ENCODE measurements at places on chromosomes 7 and 10. TPM values are rescaled to one million over a fixed set of nuclear protein-coding genes. Genes with fewer than 3 reads are reported as not detected.

NPTX2 gene
- not detected for total RNA-seq

GDI2 gene
- 263 TPM for total RNA-seq

WDR91 gene
- 21.7 TPM for total RNA-seq

REEP3 gene
- 64.8 TPM for total RNA-seq

NRCAM gene
- 20.0 TPM for total RNA-seq

SEMA3A gene
- 4.6 TPM for total RNA-seq

PRSS37 gene
- total RNA-seq = not detected

- no peak for DNase-seq
Observed at GRCh38 chr7:71361451-71362032, 229.6 kb downstream of the GALNT17 start.

DNA sequence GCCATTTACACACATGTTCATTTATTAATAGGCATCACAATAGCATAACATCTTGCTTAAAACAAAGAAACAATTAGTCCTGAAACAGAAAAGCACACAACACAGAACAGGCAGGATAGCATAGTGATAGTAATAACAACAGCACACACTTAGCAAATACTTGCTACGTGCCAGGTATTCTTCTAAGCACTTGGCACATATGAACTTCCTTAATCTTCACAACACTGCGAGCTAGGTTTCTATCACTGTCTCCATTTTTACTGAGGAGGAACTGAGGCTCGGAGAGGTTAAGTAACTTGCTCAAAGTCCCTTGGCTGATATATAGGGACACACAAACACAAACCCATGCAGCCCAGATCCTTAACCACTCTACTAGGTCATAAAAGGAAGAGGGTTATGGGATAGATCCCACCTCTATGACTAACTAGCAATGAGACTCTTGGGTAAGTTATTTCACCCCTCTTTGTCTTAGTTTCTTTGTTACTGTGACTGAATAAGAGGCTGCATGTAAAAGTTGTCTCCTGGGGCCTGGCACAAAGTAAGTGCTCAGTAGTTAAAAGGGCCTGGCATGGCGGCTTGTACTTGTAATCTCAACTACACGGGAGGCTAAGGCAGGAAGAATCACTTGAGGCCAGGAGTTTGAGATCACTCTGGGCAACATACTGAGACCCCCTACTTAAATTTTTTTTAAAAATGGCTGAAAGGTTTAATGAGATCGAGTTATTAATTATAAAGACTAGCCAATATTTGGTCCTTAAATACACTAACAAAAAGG, 181.0 kb upstream of the RHOBTB1 start:
- no peak for DNase-seq

DNA sequence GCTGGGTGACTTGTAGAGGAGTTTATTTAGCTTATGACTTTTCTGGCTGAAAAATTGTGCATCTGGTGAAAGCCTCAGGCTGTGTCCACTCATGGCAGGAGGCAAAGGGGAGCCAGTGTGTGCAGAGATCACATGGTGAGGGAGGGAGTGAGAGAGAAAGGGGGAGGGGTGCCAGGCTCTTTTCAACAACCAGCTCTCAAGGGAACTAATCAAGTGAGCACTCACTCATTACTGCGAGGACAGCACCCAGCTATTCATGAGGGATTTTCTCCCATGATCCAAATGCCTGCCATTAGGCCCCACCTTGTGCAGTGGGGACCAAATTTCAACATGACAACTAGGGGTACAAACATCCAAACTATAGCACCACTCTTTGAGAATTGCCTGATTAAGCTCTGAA, 590.2 kb downstream of the MAGI2 start:
- DNase-seq = no peak

DNA sequence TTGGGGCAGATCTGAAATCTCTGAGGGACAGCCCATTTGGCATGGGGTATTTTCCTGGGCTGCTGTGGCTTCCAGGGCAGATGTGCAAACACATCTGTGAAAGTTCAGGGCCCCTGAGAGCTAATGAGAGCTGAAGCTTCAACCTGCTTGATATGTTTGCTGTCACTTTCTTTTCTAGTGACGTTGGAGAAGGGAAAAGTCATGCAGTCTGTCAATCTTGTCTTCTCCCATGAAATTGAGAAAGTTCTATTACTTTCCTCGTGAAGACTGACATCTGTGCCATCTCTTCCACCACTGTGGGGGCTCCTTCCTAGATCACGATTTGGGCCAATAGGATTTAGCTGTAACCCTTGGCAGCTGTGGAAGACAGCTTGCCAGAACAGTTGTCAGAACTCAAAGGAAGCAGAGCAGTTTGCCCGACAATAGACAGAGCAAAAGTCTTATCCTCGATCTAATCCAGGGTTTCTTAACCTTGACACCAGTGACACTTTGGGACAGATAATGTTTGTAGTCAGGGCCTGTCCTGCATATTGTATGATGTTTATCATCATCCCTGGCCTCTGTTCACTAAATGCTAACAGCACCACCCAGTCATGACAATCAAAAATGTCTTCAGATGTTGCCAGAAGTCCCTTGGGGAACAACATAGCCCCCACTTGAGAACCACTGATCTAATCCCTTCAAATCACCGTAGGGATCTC, 586.5 kb downstream of the LRMDA start:
- DNase-seq = no peak

DNA sequence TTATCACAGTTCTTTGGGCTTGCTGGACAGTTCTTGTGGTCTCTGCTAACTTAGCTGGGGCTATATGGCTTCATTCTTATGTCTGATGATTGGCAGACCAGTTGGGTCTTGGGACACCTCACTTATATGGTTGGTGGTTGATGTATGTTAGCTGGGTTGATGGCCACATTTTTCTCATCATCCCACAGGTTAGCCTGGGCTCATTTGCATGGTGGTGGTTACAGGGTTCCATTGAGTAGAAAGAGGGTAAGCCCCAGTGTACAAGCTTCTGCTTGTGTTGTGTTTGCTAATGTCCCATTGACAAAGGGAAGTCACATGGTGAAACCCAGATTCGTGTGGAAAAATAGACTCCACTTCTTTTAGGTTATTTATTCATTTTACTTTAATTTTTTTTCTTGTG, 40.6 kb downstream of the TMEM60 start:
- DNase-seq = no peak

DNA sequence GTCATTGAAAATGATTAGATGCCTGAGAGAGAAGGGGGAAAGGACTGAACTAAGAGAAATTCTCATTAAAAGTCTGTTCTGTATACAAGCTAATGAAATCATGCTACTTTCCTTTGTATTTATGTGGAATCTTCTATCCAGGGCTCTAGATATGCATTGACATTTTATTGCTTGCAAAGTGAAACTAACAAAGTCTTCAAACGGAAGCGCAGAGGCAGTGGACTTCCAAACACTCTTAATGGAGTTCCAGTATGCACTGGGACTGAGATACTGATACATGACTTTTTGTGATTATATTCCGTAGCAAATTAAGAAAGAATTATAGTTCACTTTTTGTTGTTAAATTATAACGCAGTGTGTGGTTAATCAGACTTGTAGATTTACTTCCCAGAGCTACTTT, 166.8 kb upstream of the TBX20 start:
- DNase-seq = no peak

GRCh38 chr7:20083781-20084180, 133.4 kb downstream of the MACC1 start:
- peak; percentile 55 for DNase-seq

DNA sequence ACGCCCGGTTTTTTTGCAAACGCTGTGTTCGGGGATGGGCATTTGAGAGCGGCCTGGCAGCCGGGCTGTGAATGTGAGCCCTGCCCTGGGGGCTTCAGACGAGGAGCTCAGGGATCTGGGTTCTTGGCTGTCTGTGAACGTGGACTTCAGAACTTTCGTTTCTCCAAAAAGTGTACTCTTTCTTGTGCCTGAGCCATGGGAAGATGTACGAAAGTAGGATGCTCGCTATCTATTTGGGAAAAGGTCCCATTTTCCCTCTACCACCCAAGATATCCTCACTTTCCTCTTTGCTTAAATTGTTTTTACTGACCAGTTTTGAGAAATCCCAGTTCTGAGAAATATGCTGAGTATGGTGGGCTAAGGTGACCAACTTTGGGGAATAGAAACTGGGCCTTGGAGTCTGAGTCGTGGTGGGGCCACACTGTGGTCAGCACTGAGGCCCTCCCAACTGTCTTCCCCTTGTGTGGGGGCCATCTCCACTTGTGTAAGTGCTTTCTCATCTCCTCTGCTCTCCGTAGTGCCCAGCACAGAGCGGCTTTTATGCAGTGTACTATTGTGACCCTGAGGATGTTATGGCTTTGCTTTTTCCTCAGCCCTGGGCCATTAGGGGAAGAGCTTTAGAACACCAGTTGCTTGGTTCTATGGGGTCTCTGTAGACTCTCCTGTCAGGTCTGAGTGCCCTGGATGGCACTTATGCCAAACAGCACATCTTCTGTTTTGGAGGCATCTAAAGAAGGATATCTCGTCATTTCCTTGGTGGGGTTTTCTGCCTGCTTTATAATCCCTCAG, 918 bp downstream of the DBNL start:
- DNase-seq = no peak

- no peak for DNase-seq
Observed at GRCh38 chr7:85065888-85066485, 120.9 kb downstream of the SEMA3D start.

GRCh38 chr7:108313086-108313485, 143.2 kb downstream of the NRCAM start:
- no peak for DNase-seq

DNA sequence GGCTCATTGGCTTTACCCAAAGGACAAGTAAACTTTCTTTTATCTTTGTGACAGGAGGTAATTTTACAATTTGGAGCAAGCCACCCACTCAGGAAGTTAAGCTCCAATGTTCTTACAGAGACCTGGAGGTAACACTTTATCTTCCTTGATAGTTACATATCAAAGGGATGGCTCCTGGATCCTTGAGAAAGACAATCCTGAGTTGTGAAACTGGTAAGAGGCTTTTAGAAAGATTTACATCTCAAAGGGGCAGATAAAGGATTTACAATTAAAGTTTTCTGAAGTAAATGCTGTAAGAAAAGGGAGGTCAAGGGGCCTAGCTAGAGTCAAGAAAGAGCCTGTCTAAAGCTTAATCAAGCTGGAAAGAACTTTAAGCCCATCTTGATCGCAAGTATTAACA, 124.4 kb upstream of the ZNF804B start:
- DNase-seq = no peak

GRCh38 chr10:31129271-31129670, 97.6 kb upstream of the ZNF438 start:
- DNase-seq = no peak

DNA sequence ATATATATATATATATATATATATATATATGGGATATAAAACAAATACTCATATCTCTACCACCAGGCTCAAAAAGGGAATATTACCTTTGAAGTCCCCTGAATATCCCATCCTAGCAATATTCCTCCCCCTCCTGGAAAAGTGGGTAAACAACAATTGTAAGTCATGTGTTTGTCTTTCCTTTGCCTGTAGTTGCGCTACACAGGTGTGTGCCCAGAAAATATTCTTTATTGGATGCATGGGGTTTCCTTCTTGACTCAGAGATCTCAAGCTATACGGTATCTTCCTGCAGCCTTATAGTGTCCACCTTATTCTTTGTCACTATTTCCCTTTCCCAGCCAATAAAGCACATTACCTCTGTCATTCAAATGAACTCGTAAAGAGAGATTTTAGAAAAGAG, 54.2 kb downstream of the MET start:
- DNase-seq = no peak

DNA sequence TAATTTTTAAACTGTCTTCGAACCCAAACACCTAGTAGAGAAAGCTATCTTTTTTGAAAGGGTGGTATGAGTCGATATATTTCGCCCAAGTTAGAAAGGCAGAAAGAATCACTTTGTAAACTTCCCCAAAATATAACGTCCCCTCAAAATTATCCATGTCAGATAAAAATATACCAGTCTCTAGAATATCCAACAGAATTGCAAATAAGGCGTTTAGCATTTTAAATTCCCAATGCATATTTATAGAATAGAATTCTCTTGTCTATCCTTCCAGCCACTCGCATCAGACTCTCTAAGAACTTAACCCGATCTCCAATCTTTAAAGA, 2.1 kb downstream of the CTBP2 start:
- no peak for DNase-seq

- DNase-seq = no peak
Observed at GRCh38 chr7:38020121-38020785, 99.8 kb downstream of the EPDR1 start.

Data from foreskin keratinocyte (primary cell).